ENCODE measurements at places on chromosomes 2 and 18. TPM values are rescaled to one million over a fixed set of nuclear protein-coding genes. Genes with fewer than 3 reads are reported as not detected.

Gene CFAP65
- not detected for total RNA-seq

DNA sequence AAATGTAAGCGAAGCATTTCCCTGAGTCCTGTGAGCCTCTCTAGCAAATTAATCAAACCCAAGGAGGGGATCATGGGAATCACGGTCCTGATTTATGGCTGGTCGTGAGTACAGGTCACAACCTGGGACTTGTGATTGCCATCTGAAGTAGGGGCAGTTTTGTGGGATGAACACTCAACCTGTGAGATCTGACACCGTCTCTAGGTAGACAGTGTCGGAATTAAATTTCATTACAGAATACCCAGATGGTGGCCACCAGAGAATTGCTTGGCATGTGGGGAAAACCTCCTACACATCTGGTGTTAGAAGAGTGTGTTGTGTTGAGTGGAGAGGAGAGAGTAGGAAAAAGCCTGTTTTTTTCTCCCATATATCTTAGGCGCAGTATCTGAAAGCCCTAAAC, 12.5 kb downstream of the CAPN14 start:
- H3K4me1 ChIP-seq: no peaks in the 10 kb centered on the region
- DNase-seq: no peak
- no peak overlapping the region for H3K27ac ChIP-seq
- peaks cover 8% of the 10 kb centered on the region for H3K27me3 ChIP-seq
- no peak overlapping the region for H3K4me3 ChIP-seq

DNA sequence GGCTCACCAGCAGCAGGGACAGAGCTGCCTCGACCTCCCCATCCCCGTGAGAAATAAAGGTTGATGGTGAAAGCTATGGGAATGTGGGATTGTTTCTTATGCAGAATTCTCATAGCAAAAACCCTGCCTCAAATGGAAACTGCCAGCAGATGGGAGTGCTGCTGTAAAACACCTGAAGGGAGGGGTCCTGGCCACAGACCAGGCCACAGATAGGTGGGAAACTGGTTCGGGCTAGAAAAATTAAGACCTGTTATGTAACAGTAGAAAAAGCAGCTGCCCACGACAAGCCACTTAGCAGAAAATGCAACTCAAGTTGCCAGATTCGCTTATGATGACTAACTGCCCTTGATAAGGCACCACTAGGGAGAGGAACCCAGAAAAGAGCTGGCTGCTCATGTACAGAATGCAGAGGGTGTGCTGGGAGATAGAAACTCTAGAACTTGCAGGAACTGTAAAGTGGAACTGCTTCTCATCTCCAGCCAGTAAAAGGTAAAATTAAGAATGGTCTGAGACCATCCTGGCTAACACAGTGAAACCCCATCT, 114.5 kb upstream of the SALL3 start:
- no peaks in the 10 kb centered on the region for H3K4me1 ChIP-seq
- no peaks in the 10 kb centered on the region for H3K36me3 ChIP-seq
- no peak overlapping the region for H3K4me3 ChIP-seq

DNA sequence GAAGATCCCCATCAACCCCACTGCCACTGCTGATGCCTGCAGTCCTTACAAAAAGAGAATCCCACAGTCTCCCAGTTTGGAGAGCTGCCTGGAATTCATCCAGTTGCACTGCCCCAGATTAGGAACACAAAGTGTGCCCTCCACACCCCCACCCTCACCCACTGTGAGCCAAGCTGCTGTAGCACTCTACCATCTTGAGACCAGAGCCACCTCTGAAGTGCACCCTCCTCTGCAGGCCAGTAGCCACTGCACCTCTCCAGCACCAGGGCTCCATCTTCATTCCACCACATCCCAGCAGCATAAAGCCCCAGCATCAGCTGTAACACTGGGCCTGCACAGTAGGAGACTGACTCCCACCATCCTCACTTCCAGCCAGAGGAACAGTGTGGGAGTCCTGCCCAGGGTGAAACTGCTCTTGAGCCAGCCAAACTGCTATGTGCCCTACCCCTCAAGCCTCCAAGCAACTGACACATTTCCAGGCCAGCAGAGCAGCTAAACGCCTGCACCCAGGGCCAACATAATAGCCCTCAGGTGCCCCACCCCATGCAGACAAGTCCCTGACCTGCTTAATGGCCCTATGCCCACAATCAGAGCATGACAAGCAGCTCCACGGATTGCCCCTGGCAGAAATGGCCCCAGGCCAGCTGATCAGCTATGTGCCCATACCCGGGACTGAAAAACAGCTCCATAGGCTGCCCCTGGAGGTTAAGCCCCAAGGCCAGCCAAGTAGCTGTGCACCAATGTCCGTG, 206.0 kb downstream of the ATAD2B start:
- DNase-seq: no peak
- peaks cover 33% of the 10 kb centered on the region for H3K36me3 ChIP-seq
- no peak overlapping the region for H3K4me3 ChIP-seq
- H3K27ac ChIP-seq: no peak overlapping the region

GRCh38 chr2:139778732-139779131, 998.5 kb upstream of the NXPH2 start:
- DNase-seq: no peak
- no peaks in the 10 kb centered on the region for H3K36me3 ChIP-seq
- no peak overlapping the region for H3K27ac ChIP-seq
- no peaks in the 10 kb centered on the region for H3K4me1 ChIP-seq
- peaks cover 5% of the 10 kb centered on the region for H3K27me3 ChIP-seq

GRCh38 chr2:111118981-111119821, 1.5 kb upstream of the BCL2L11 start:
- H3K4me1 ChIP-seq: peaks cover 41% of the 10 kb centered on the region
- peak overlapping the region; percentile 82 for H3K27ac ChIP-seq
- H3K36me3 ChIP-seq: peaks cover 9% of the 10 kb centered on the region
- no peak for DNase-seq
- peaks cover 25% of the 10 kb centered on the region for H3K27me3 ChIP-seq
